ENCODE measurements at places on chromosomes 11 and 22. TPM values are rescaled to one million over a fixed set of nuclear protein-coding genes. Genes with fewer than 3 reads are reported as not detected.

Gene SEC14L6
- polyA plus RNA-seq, result 0.39 TPM

Gene PEX26
- 16.0 TPM for polyA plus RNA-seq

Gene MFRP
- 0.05 TPM for polyA plus RNA-seq

Gene APOA4
- 3.2 TPM for polyA plus RNA-seq

- no peaks in the 10 kb centered on the region for H3K27me3 ChIP-seq
- H3K36me3 ChIP-seq, result no peaks in the 10 kb centered on the region
- DNase-seq, result no peak
- H3K27ac ChIP-seq, result no peak overlapping the region
Measured at GRCh38 chr11:111582163-111582562, 20.1 kb upstream of the SIK2 start.

GRCh38 chr22:22880645-22881044, 7.0 kb upstream of the IGLL5 start:
- DNase-seq, result no peak
- no peak overlapping the region for H3K27ac ChIP-seq
- H3K27me3 ChIP-seq, result peaks cover 6% of the 10 kb centered on the region
- no peaks in the 10 kb centered on the region for H3K36me3 ChIP-seq

- H3K27ac ChIP-seq, result no peak overlapping the region
- no peaks in the 10 kb centered on the region for H3K27me3 ChIP-seq
- peaks cover 2% of the 10 kb centered on the region for H3K4me1 ChIP-seq
- no peak for DNase-seq
- no peaks in the 10 kb centered on the region for H3K36me3 ChIP-seq
- no peak overlapping the region for H3K4me3 ChIP-seq
Measured at GRCh38 chr11:35090125-35090524, 48.8 kb upstream of the CD44 start.

GRCh38 chr11:88790182-88790581, 275.6 kb downstream of the GRM5 start:
- no peaks in the 10 kb centered on the region for H3K4me1 ChIP-seq
- no peak for DNase-seq
- no peaks in the 10 kb centered on the region for H3K27me3 ChIP-seq
- H3K27ac ChIP-seq, result no peak overlapping the region
- no peaks in the 10 kb centered on the region for H3K36me3 ChIP-seq
- no peak overlapping the region for H3K4me3 ChIP-seq

GRCh38 chr22:31212783-31213629, 908 bp downstream of the LIMK2 start:
- peak overlapping the region; percentile 63 for H3K27ac ChIP-seq
- H3K36me3 ChIP-seq, result peaks cover 6% of the 10 kb centered on the region
- no peak for DNase-seq
- H3K4me1 ChIP-seq, result peaks cover 21% of the 10 kb centered on the region
- H3K4me3 ChIP-seq, result peak overlapping the region; percentile 66

- DNase-seq, result no peak
- H3K27ac ChIP-seq, result no peak overlapping the region
- H3K36me3 ChIP-seq, result no peaks in the 10 kb centered on the region
- no peaks in the 10 kb centered on the region for H3K4me1 ChIP-seq
- no peaks in the 10 kb centered on the region for H3K27me3 ChIP-seq
Measured at GRCh38 chr11:107276077-107276476, 181.5 kb downstream of the CWF19L2 start.

- H3K27ac ChIP-seq, result no peak overlapping the region
- no peaks in the 10 kb centered on the region for H3K27me3 ChIP-seq
- H3K4me1 ChIP-seq, result no peaks in the 10 kb centered on the region
Measured at GRCh38 chr11:85682330-85683305, 3.4 kb downstream of the CCDC89 start.

Measured in thymus (tissue), 14 donors.